ENCODE measurements at places on chromosomes 11 and 22. TPM values are rescaled to one million over a fixed set of nuclear protein-coding genes. Genes with fewer than 3 reads are reported as not detected.

DNA sequence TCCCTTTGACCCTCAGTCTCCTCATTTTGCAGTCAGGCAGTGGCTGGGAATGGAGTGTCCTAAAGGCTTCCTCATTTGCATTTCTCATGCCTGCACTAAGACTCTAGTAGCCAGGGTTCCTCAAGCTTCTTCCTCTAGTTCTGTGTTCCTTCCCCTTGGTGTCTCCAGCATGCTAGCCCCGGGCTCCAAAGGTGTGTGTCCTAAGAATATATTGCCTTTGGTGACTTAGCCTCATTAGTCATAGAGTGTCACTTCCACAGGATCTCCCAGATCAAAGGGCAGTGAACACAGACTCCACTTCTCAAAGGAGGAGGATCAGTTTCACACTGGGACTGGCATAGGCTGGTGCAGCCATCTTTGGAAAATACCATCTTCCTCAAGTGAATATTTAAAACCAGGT is 21.4 kb upstream of the ACER3 start:
- no peak for DNase-seq

GRCh38 chr11:130846606-130847005 is 69.7 kb downstream of the SNX19 start:
- no peak for DNase-seq

DNA sequence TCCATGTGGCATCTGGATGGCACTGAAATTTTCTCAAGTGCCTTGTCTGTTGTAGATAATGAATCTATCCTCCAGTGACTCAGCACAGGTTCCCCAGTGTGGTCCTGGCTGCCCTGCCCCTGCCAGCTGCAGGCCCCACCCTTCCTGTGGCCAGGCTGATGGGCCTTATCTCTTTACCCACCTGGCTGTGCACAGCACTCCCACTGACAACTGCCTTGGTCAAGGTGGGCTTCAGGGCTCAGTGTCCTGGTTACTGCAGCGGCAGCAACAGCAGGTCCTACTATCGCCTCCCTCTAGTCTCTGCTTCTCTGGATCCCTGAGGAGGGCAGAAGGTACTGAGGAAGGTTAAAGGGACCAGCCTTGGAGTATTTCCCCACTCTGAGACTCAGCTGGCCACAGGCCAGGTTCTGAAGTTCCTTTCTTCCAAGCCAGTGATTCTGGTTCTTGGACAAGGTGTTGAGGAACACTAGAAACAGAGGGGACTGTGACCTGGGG is 3.1 kb downstream of the HMBS start:
- no peak for DNase-seq

- no peak for DNase-seq
Measured at GRCh38 chr11:107136892-107137291, 118.6 kb upstream of the GUCY1A2 start.

Gene CBX6
- 9.1 TPM for total RNA-seq
